ENCODE measurements at places on chromosomes 7 and 10.

GRCh38 chr7:77360104-77360503 lies 56.0 kb downstream of the GSAP start:
- no peak for DNase-seq

- no peak for DNase-seq
Observed at GRCh38 chr7:27746978-27747377, 7.0 kb downstream of the TAX1BP1 start.

DNA sequence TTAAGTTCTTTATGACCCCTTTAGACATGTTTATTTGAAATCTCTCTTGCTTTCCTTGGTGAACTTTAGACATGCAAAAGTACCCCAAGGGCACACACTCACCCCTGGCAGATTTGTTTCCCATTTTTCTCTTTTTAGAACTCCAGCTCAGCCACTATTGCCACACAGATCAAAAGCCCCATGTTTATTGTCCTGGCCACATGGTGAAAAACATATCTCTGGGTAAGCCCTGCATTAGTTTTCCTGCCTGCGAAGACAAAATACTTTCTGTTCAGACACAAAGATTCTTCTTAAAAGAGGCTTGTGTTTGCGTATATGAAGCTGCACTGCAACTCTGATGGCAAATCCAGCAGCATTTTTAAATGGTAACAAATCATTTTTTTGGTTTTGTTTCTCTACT lies 200.0 kb downstream of the POLR1F start:
- no peak for DNase-seq

DNA sequence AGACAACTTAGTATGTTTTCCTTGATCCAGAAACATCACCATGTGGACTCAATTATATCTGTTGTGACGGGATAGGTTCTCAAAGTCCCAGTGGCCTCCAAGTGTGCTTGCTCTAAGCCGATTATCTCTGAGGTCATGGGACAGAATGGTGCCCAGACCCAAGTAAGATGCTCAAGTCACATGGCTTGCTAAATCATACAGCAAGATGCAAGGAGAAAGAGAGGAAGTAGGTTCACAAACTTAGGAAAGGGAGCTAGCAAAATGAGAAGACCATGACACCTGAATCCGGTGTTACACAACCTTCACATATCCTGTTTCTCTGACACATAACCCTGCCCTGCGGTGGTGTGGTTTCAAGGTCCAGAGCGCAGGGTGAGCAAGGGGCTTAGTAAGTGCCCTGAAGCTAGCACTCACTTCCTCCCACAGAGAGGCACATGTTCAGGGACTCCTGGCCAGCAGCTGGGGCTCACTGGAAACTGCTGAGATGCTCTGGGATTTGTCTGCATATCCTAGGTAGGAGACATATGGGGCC lies 590.9 kb upstream of the ANKRD30A start:
- no peak for DNase-seq

DNA sequence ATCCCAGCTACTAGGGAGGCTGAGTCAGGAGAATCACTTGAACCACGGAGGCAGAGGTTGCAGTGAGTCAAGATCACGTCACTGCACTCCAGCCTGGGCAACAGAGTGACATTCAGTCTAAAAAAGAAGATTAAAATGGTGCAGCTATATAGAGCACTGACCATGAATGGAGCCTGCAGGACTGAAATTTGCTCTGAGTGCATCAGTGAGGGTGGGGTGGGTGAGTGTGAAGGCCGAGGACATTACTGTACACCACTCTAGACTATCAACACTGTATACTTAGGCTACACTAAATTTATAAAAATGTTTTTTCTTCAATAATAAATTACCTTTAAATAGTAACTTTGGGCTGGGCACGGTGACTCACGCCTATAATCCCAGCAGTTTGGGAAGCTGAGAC lies 294.7 kb downstream of the PTPRN2 start:
- DNase-seq = no peak

- no peak for DNase-seq
Observed at GRCh38 chr10:103861505-103861904, 6.1 kb upstream of the SH3PXD2A start.

GRCh38 chr10:92538231-92538958 lies 35.5 kb downstream of the IDE start:
- DNase-seq = no peak

DNA sequence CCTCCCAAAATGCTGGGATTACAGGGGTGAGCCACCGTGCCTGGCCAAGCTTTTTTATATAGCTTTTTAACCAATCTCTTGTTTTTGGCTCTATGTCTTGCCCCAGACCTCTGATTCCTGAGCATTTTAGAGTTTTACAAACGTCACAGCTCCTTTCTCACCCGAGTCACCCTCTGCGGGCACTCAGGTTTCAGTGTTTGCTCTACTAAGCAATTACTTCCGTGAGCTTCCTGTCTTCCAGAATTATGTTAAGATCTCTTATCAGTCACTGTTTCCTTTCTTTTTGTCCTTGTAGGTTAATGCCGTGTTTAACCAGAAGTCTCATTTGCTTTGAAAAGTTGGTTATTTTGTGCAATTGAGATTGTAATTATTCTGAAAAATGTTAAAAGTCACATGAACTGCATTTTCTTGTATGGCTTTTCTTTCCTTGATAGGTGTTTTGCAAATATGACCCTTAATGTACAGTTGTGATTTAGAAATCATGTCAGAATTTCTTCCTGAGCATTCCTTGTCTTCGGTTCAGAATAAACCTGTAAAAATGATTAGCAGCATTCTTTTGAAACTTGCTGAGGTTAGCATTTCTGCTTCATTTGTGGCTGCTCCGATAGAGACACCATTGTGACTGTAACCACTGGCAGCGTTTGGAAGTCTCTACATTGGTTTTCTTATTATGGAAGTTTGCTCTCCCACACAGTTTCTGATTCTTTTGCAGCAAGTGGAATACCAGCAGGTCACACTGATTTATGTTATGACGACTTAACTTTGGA lies 4.5 kb upstream of the HKDC1 start:
- DNase-seq = no peak

- DNase-seq = no peak
Observed at GRCh38 chr10:12238821-12239220, 42.8 kb downstream of the CDC123 start.

- no peak for DNase-seq
Observed at GRCh38 chr7:87398446-87398845, 53.0 kb downstream of the CROT start.

GRCh38 chr10:12194752-12195271 lies 879 bp downstream of the NUDT5 start:
- no peak for DNase-seq

- no peak for DNase-seq
Observed at GRCh38 chr10:80528901-80529300, 8.8 kb upstream of the SH2D4B start.

GRCh38 chr7:46932306-46932675 lies 649.6 kb downstream of the TNS3 start:
- DNase-seq = no peak

GRCh38 chr10:33291053-33291592 lies 43.3 kb downstream of the NRP1 start:
- no peak for DNase-seq

DNA sequence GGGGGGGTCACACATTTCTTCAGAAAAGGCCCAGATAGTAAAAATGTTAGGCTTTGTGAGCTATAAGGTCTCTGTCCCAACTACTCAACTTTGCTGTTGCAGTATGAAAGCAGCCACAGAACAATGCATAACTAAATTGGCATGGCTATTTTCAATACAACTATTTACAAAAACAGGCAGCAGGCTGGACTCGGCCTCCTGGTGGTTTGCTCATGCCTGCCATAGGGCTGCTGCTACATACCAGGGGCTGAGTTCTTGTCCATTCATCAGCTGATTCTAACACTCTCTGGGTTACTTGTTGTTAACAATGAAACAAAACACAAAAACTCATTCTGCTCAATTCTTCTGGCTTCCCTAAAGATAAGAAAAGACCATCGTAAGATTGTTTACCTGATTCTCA lies 109.4 kb upstream of the ADAM12 start:
- no peak for DNase-seq

- DNase-seq = no peak
Observed at GRCh38 chr7:2554661-2555111, 638 bp downstream of the BRAT1 start.

- DNase-seq = no peak
Observed at GRCh38 chr7:144508702-144509101, 105.2 kb upstream of the NOBOX start.
